ENCODE measurements at places on chromosomes 3 and 15.

DNA sequence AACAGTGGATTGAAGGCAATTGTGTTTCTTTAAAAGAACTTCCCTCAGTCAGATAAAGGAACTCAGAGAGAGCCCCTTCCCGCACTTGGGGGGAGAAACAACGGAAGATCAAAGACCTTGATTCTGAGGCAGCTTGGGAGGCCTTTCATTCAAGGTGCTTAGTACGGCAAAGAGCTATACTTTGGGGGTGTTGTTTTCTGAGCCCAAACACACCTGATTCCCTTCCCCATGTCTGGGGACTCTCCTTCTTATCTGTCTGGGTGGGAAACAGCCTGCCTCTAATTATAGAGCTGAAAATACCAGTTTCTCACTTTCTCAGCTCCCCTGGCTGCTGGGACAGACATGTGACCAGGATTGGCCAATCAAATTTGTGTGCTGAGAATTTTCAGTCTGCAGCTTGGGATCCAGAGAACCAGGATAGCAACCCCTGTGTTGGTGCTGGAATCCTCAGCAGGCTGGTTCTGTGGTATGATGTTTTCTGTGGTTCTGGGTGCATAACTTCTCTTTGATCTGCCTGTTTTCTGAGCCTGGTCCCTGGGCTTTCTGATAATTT, 19.4 kb upstream of the IQCF6 start:
- DNase-seq: no peak

- no peak for DNase-seq
Observed at GRCh38 chr3:116815831-116816588, 106.4 kb downstream of the TUSC7 start.

DNA sequence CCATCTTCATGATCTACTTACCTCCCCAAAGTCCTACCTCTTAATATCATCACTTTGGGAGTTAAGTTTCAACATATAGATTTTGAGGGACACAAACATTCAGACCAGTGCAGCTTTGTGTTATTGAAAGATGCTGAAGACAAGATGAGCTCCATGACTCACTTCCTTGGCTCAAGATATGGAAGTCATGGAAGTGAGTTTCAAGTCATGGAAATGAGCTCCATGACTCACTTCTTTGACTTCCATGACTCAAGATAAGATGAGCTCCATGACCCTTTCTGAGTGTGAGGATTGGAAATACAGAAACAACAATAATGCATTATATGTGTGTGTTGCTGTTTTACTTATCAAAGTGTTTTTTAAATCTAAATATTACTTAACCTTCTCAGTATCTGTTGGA, 170.2 kb upstream of the TPRG1 start:
- DNase-seq: no peak

- DNase-seq: no peak
Observed at GRCh38 chr3:9347081-9347480, 15.8 kb upstream of the THUMPD3 start.

DNA sequence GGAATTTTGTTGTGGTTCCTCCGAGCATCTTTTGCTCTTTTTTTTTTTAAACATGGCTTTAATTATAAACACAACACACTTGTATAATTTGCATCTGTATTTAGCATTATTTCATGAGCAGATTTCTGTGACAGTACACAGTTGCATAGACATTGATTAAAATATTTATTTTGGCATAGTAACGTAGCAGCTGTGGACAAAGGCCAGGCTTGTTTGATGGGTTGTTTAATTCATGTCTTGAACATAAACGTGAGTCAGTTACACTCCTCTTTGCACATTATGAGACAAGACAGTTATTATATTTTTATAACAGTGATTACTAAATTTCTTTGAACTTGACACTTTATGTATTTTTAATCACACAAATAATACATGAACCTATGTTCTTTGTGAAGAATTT, 182.5 kb downstream of the CACNA2D3 start:
- DNase-seq: no peak

DNA sequence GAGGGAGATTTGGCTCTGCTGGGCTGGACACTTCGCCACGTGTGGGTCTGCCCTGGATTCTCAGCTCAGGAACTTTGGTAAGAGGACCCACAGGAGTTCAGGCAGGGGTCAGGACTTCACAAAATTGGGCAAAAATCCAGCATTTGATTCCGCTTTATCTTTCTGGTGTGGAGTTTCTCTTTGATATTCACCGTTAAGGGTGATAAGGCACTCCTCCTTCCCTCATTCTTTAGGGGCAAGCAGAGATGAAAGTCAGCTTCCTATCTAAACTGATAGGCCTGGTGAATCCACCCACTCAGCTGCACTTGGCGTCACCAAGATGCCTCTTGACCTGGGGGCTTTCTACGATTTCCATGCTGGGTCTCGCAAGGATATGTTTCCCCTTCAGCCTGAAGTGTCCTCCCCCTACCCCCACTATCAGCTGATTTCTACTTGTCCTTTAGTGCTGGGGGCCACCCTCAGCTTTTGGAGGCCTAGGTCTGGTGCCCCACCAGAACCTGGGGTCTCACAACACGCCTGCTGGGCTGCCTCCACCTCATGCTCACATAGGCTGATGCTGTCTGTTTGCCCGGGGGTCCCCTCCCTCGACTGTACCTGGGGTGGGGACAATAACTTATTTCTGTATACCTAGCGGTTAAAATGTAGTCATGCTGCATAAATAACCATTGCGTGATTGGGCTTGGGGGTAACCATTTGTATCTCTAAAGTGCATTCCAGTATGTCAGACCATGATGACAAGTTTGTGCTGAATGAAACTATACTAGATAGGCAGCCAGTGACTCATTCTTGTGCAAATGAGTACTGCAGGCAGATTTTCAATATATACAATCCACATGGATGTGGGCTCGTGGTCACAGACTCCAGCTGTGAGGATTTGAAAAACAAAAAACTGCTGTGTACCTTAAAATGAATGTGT, 248.3 kb downstream of the ADAMTS17 start:
- no peak for DNase-seq

- no peak for DNase-seq
Observed at GRCh38 chr3:13159890-13160289, 86.7 kb upstream of the IQSEC1 start.

Data from Calu3 (cell line).